ENCODE measurements at places on chromosomes 4 and X.

GRCh38 chrX:109299091-109299490 is 182.8 kb downstream of the GUCY2F start:
- DNase-seq = no peak

- no peak for DNase-seq
Measured at GRCh38 chrX:116607776-116608175, 145.0 kb upstream of the CT83 start.

DNA sequence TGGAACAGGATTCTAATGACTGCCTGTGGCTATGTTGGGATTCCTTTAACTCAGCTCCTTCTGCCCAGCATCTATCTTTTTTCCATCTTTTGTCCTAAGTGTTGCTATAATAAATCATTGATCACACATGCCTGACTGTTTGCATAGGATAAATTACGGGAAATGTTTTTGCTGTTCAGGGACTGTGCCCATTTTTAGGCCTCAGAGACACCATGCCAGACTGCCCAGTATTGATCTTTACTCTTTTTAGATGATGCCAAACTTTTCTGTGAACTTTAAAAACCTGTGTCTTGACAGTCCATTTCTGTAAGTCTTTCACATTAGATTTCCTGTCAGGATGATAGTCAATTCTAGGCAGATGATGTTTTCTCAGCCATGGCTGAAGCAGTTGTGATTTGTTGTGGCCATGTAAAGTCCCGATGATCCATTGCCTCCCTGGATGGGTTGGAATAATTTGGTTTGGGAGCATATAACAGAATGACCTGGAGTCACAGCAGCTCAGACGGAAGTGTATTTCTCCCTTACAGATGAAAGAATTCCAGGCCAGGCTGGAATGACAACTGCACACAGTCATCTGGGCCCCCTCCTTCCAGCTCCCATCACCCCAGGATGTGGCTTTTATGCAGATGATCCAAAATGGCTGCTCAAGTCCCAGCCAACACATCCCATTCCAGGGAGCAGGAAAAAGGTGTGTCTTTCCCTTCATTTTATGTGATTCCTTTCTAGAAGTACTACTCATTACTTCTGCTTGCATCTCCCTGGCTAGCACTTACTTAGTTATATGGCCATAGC is 3.4 kb downstream of the HTT-AS start:
- no peak for DNase-seq

DNA sequence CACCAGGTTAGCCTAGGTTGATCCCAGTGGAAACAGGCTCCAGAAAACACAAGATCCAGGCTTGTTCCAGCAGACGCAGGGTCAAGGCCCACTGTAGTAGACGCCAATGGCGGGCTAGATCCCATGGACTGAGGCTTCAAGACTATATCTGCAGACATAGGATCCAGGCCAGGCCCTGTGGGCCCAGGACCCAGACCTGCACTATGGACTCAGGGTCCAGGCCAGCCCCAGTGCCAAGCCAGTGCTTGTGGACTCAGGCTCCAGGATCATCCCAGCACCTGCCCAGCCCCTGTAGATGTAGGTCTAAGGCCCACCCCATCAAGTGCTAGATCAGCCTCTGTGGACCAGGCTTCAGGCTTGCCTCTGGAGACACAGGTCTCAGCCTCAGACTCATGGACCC is 300.9 kb downstream of the CHIC1 start:
- DNase-seq = no peak

DNA sequence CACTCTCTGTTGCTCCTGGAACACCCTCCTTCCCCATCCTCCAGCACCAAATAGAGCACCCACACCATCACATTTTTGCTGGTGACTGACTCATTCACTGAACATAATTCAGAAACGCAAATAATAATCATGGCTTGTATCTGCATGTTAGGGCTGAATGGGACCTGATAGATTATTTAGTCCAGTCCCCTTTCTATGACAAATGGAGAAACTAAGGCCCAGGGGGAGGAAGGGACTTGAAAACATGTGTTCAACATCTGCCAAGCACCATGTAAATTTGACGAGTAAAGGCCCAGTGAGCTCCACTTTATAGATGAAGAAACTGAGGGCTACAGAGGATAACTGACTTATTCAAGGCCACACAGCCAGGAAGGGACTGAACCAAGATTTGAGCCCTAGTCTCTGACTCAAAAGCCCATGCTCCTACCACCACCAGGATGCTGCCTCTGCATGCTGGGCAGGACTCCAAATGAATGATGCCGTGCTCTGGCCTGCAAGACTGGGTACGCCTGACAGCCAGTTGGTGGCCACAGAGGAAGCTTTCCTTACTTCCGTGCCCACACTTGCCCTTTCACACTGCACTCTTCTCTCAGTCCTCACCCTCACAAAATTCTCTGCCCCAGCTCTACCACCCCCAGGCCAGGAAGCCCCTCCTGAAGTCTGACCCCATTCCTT is 133.3 kb upstream of the PJA1 start:
- DNase-seq = no peak

DNA sequence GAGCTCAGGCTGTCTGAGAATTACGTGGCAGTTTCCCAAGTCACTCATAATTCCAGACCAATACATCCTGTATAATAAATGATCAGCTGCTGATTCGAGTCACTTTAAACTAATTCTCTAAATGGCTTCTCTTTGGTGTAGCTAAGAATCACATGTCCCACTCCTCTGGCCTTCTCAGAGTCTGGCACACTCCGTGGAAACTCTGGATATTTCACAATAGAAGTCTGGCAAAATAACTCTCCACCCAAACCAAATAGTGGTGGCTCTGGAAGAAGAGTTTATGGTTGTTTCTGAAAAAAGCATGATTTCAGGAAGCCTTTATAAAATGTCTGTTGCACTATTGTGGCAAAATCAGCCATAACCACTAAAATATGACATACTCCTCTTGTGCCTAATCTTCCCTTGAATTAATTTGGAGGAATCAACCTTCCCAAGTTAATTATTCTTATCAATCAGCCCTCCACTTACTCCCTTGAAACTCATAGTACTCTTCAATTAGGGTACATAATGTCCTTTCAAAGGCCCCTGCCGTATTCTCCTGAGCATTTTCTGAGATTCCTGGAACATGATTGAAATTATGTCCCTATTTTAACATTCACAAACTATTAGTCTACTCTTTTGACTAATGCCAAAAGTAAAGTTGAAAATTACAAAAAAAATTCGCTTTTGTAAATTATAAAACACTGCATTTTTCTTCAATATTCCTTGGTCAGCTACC is 991.6 kb downstream of the FAT4 start:
- no peak for DNase-seq

DNA sequence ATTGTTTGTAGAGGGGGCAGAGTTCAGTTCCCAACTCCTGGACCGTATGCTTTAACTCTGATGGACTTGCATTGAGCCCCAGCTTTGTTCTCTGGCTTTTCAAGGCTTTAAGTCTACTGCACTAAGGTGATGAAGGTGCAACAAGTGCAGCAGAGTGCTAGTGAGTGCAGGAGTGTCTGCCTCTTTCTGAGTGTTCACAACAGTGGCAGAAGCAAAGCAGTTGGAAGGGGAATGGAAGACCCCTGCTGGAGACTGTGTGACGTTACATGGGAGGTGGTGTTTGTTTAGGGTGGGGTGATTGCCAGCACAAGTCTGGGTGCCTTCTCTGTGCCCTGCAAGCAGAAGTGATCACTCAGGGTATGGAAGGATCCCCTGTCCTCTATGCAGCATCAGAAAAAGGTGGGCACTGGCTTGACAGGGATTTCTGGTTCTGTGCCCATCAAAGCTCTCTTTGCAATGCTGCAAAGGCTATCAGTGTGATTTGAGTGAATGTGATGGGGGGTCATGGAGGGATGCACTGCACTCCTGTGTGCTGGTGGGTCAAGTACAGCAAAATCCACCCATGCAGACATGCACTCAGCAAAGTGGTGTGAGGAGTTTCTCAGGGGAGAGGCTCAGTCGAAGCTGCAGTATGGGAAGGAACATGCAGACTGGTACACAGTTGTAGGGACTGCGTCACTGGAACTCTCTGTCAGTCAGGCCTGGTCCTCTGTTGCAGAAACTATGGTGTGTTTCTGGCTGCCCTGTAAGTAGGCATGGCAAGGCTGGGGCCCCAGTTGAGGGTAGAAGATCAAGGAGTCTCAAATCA is 70.9 kb upstream of the UGT2B7 start:
- peak; percentile 13 for DNase-seq

DNA sequence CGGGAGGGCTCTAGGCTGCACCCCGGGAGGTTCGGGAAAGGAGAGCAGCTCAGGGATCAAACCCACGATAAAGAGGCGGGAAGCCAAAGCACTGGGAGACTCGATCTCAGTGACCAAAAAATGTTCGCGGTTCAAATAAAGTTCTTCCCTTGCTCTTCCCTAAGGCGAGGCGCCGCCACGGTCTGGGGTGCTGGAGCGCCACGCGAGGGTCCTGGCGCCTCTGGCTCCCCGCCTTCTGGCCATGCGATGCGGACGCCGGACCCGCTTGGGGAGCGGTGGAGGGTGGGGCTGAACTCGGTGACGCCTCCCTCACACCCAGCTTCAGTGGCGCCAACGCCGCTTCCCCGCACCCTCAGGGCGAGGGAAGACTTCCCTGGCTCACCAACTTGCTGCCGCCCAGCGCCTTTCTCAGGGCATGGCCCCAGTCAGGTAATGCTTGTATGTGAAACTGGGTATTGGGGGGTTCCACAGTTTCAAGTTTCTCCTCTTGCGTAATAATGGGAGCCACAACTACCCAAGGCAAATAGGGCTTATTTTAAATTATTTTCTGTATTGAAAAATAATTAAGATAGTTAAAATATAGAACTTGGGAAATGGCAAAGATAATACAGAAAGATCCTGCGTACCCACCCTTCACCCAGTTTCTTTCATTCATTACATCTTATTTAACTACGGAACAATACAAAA is at the start of gene QRFPR:
TSS of gene QRFPR (minus strand) at position 243 of the 687 bp plus-strand sequence. CDS start 371 bp downstream, outside the sequence.
- DNase-seq = peak; percentile 14

DNA sequence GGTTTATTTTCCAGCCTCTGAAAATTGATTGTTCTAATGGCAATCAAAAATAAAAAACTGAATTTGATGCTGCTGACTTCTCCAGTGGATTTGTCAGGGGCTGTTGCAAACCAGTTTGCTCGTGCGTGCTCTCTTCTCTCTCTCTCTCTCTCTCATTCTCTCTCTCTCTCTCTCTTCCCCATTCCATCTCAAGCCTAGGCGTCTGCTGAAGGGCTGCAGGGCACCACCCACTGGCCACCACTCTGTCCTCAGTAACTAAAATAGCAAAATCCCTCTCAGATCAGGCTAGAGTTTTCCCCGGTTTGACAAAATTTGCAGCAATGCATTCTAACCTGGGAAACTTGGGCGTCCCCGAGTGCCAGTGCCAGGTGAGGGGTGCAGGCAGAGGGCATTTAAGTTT is 19.4 kb downstream of the NKX6-1 start:
- DNase-seq = no peak

DNA sequence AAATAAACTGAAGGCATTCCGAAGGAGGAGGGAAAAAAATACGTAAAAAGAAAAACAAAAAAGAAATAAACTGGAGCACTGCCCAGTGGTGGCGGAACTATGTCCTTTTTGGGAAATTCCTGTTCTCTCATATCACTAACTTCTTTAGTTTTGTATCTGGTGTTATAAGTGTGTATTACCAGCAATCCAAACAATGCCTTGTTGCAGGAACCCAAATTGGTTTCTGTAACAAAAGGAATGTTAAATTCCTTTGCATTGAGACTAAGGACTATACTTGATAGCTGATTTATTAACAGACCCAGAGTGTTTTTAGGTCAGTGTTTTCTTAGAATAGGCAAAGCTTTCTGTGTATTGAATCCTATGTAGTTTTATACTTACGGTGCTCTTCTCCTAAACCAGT is 6.6 kb downstream of the CCNG2 start:
- DNase-seq = no peak

GRCh38 chr4:62407534-62407933 is 1207.4 kb downstream of the ADGRL3 start:
- DNase-seq = no peak

DNA sequence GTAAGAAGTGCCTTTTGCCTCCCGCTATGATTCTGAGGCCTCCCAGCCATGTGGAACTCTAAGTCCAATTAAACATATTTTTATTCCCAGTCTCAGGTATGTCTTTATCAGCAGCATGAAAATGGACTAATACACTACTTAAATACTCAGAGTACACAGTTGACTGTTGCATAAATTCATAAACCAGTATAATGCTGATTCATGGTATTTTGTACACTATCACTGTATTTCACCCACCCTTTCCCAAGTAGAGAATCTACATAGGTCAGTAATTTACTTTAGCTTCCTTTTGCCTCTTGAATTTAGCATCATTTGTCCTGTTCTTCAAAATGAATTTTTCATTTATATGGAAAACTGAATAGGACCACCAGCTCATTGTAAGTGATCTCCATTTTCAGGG is 58.3 kb upstream of the FHDC1 start:
- DNase-seq = no peak

DNA sequence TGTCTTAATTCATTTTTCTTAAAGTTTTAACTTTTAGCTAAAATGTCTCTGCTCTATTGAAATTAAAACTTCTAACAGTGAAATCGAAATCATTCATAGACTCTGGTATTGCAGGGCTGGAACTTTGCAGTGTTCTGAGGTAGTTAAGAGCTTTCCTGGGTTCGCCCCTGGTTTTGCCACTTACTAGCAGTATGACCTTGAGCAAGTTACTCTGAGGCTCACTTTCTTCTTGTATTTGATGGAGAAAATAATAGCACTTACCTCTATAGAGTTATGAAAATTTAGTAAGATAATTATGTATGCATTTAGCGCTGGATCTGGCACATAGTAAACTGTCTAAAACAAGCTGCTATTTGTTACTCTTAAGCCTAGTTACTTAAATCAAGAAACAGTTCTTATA is 1.7 kb downstream of the SLAIN2 start:
- no peak for DNase-seq

DNA sequence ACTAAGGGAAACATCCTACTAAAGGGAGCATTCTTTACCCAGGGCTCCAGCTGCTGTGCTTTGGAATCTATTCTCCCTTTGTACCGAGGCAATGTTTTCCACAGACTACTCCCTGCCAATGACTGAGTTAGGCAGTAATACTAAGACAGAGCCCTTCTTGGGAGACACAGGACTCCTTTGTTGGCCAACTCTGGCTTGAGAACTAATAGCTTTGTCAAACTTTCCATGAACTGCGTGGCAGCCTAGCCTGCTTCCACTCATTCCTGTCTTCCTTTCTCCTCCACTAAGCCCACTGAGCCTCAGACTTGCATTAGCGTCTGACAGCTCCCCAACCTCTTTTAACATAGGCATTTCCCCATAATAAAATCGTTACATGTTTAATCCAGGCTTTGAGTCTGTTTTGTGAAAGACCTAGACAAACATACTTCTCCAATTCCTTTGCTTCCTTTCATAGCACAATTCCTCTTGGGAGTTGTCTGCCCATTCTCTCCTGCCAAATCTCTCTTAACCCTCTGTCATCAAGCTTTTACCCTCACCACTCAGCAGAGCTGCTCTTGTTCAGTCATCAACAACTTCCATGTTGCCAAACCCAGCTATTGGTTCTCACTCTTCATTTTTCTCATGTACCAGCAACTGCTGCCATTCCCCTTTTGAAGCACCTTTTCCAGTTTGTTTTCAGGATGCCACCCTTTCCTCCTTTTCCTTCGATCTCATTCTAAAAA is 300.3 kb upstream of the IGFBP7 start:
- no peak for DNase-seq

DNA sequence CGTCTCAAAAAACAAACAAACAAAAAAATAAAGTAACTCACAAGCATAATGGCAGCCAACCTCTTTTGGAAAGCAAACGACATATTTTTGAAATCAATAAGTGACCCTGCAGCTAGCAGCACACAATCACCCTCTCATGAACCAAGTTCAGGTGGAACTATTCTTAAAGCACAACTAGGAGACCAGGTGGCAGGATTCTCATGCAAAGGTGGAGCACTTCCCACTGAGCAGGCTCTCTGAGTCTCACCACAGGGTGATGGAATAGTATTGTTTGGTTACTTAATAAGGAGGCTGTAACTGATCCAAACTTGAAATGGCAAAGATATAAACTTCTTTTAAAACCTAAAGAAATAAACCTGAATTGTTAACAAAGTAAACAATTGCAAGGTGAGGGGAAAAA is 1293.1 kb downstream of the PCDH19 start:
- no peak for DNase-seq
